ENCODE measurements at places on chromosomes 6 and 20.

DNA sequence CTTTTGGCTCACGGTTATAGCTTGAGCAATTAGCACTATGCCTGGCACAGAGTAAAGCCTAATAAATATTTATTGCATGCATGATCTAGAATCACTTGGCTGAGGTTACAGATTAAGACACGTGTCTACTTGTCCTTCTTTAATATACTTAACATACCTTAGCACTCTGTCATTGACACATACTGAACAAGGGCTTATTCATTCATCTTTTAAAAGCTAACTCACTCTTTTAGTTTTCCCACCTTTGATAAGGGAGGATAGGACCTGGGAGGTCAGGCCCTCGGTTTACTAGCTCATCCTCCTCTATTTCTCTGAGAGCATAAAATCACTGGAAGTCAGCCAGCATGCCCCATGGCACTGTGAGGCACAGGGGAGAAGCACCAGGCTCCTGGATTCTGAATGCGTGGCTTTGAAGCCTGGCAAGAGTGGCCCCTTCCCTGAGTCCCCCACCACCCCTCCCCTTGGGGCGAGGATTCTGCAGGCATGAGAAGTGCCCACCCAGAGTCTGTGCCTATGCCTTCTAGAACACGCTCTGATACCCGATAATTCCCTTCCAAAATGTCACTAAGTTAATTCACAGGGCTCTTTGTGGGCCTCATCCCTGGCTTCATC is 11.2 kb downstream of the ZCCHC3 start:
- no peak for DNase-seq

GRCh38 chr6:26575494-26575939 is 21.2 kb upstream of the ABT1 start:
- DNase-seq: peak; percentile 36

DNA sequence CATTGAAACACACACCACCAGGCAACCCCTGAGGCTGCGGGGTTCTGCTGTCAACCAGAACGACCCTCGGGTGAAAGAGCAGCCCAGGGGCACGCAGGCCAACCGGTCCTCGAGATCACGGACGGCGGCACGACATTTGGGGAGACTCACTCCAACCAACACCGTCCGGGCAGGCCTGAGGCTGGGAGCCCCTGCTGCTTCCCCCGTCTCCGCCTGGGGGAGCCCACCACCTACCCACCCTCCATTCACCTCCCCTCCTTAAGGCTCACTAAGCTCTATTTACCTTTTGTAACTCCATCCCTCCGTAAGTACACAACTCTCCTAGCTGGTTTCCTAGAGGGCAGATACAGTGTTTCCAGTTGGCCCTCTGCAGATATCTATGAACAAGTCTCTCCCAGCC is 971.3 kb upstream of the DEFB115 start:
- no peak for DNase-seq

DNA sequence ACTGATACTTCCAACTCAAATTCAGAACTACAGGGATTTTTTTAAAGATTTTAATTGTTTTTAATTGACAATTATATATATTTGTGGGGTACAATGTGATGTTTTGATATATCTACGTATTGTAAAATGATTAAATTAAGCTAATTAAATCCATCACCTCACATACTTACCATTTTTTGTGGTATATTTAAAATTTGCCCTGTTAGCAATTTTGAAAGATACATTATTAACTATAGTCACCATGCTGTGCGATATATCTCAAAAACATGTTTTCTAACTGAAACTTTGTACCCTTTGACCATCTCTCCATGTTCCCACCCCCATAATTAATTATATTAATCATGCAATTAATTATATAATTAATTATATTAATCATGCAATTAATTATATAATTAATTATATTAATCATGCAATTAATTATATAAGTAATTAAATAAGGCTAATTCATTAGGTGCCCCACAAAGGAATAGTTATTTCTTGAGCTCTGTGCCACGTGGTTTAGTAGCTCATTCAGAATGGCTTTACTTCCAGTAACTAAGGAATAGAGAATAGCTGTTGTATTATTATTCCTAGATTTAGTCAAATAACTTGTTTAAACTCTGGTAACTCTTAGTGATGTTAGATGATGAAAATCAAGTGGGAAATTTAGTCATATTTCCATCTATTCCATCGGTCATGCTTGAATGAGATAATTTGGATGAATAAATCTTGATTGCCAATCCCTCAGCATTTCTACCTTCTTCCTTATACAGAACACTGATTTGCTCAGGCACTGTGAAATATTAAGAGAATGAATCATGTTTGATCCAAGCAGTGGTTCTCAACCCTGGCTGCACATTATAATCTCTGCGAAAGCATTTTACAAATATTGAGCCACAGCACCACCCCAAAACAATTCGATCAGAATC is 25.1 kb downstream of the LOC128125822 start:
- DNase-seq: no peak

- DNase-seq: peak; percentile 58
Observed at GRCh38 chr6:156776840-156777576, at the start of gene ARID1B. Gene ARID1B, plus strand, starts transcription at chr6:156777378. Its CDS starts 303 bp downstream, at chr6:156777681.

DNA sequence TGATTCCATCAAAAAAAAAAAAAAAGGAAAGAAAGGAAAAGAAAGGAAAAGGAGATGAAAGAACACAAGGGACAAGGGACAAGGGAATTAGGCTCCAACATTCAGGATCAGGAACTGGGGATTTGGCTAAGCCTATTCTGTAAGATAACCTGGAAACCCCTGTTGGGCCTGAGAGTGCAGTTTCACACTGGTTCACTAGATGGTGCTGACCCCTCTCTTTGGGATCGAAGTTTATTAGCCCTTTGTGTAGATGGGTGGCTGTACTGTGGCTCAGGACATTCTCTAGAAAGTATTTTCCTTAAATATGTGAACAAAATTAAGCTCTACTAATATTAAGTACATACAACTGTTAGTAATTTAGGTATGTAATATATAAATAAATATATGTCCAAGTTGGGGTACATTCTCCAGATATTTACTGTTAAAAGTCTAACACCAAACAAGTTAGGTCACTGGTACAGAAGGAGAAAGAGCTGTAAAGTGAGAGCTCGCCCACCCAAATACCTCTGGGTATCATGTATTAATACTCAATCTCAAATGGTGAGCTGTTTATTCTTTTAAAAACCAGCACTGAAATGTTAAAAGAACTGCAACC is 6.3 kb downstream of the OR2A4 start:
- peak; percentile 61 for DNase-seq

DNA sequence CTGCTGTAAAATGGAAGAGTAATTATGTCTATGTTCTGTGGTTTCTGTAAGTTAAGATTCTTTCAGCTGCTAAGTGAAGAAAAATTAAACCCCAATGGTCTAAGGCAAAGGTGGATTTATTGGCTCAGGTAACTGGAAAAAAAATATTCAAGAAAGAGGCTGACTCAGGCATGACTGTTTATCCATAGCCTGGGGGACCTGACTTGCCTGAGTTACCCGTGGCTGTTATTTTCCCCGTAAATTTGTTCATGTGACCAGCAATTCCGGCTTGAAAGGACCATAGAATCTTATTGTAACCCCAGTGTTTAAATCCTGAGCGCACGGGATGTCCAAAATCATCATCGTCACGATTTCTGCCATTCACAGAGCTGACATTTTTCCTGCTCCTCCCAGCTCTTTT is 32.3 kb upstream of the SULF2 start:
- no peak for DNase-seq

DNA sequence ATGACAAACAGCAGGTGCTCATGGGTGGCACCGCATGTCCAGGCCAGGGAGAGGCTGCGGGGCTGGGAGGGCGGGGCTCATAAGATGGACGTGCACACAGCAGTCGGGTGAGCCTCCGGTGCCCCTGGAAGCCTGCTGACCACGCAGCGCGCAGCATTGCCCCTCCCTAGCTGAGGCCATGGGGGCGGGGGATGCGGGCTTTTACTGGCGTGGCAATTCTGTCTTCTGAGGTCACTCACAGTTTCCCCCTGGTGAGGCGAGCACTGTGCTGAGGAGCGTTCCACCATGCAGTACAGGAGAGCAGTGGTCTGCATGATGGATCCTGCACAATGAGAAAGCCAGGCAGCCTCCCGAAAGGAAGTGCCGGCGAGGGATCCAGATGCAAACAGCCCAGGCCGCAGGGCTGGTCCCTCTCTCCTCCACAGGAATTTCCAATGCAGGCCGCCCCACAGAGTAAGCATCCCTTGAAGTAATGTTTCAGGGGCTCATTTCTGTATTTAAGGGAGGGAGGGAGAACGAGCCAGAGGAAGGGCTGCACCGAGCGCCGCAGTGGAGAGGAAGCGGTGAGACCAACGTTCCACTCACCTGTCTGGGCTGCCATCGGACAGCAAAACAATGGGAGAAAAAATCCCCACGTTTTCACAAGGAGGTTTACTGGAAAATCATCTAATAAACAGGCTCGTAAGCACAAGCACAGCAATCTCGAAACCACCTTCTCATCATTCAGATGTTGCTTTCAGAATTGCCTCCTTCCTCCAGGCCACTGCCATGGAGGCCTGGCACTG is 56.0 kb downstream of the IRF4 start:
- DNase-seq: no peak

DNA sequence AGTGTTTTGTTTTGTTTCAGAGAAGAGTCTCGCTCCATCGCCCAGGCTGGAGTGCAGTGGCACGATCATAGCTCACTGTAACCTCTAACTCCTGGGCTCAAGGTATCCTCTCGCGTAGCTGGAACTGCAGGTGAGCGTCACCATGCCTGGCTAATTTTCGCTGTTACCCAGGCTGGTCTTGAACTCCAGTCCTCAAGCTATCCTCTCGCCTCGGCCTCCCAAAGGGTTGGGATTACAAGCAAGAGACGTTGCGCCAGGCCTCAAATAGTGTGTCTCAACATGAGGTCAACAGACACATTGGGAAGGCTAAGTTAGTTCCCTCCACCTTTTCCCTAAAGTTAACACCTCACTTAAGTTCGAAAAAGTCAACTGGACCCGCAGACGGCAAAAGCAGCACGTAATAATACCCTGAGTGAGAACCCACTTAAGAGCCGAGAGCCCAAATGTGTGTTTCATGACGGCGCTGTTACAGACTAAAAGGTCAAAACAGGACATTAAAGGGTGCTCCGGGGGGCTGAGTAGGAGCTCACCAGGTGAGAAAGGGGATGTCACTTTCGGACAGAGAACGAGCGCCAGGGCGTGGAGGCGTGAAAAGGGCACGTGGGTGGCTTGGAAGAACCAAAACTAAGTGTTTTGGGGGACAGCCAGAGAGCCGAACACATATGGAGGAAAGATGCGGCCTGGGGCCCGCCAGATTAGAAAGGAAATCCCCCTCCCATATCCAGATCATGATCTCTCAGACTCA is 499 bp downstream of the TTI1 start:
- no peak for DNase-seq

DNA sequence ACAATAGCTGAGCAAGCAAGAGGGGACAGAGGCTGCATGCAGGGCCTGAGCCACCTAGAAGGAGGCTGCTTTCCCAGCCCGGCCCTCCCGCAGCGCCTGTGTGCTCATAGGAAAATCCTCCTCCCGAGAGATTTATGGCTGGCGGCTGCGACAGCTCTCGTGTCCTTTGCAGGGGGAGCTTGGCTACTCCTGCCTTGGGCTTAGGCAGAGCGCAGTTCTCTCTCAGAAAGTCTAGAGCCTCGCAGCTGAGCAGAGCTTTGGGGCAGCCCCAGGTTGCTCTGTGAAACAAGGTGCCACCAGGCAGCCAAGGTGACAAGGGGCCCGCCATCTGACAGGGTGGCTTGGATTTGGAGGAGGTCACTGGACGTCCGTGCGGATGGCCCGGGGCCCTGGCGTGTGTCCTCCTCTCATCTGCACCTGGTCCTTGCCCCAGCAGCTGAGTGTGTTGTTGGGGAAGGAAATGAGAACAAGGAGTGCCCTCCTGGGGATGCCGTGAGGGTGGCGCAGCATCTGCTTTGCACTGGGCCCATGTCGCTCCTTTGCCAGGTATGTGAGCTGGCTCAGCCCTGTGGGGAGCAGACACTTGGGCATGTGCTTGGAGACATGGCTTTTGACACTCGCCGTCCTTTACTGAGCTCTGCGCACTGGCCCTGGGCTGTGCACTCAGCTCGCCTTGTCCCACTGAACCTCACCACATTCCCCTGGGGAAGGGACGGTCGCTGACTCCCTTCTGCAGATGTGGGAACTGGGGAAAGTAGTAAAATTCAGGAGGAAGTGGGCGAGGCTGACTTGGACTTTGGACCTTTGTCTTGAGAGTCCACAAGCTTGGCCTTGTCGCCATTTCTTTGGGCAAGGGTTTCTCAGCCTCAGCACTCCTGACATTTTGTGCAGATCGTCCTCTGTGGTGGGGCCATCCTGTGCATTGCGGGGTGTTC is 41.9 kb downstream of the EDN3 start:
- DNase-seq: no peak

- DNase-seq: no peak
Observed at GRCh38 chr20:60108397-60108796, 150.2 kb downstream of the CDH26 start.

DNA sequence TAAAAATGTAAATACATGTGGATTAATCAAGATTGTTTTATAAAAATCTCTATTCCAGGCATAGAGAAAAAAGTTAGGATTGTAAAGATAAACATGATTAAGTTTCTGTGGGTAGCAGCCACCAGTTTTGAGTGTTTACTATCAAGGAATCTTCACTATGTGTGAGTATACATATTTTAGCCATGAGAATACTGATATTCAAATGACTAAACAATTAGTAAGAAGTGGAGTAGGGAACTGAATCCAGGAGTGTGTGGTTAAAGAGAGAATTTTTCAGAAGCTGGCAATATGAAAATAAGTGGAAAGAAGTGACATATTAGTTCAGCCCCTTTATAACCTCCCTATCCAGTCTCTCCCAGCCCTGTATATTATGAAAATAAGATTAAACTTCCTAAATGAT is 10.3 kb downstream of the ELOVL2 start:
- no peak for DNase-seq

DNA sequence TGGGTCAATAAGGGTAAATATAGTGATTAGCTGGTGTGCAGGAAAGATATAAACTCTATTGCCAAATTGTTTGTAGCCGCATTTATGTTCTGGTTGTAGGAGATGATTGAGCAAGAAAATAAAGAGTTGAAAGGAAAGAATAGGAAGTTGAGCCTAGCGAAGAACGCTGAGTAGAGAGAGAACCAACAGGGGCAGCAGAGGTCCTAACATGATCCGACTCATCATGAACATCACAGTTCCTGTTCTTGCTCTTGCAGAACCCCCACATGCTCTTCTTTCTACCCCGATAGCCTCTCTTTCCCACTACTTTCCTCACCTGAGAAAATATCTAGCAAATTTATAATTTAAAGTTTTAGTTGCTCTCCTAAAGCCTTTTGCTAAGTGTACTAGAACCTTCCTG is 9.9 kb upstream of the ID4 start:
- DNase-seq: no peak

GRCh38 chr20:8587810-8588209 is 455.7 kb downstream of the PLCB1 start:
- no peak for DNase-seq

DNA sequence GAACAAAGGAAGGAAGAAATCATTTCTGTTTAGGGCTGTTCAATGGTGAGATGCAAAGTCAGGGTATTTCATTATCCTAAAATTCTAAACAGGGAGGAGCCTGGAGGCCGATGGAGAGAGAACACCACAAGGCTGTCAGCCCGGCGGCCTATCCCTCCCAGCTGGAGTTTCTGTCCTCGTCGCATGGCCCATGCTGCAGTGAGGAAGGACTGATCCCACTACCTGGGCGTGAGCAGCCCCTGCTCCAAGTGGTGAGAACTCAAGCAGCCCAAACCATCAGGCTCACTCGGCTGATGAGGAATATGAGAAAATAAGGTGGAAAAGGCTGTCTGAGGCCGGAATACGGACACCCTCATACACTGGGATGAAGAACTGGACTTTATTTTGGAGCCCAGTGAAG is 30.8 kb downstream of the DIDO1 start:
- DNase-seq: no peak

- no peak for DNase-seq
Observed at GRCh38 chr6:46042355-46042999, 26.8 kb upstream of the CLIC5 start.

- no peak for DNase-seq
Observed at GRCh38 chr6:111950661-111951496, 77.6 kb upstream of the FYN start.
